GM13977 (cell line): ENCODE measurements at places on chromosomes 6 and 20.

DNA sequence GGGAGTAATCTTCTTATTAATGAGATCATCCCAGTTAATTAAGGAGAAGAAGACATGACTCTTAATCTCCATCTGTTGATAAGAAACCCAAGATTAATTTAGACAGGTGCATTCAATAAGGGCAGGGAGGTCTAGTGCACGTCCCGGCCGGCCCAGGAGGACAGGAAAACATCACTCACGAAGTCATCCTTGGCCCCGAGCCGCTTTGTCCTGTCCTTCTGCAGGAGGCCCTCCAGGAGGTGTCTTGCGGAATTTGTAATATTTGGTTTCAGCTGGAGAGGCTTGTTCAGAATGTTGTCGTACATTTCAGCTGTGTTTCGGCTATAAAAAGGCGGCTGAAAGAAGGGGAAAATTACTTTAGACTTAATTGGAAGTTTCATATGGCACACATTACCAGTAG is 118.4 kb upstream of the SLC2A12 start:
- DNase-seq: no peak

- DNase-seq: no peak
Measured at GRCh38 chr6:149043476-149044130, 273.9 kb upstream of the TAB2 start.

- DNase-seq: no peak
Measured at GRCh38 chr6:85569323-85569722, 24.3 kb downstream of the SNX14 start.

- DNase-seq: peak; percentile 70
Measured at GRCh38 chr6:28474441-28475219, 31.3 kb upstream of the ZSCAN23 start.

- no peak for DNase-seq
Measured at GRCh38 chr6:130547723-130548122, 181.9 kb downstream of the TMEM200A start.

DNA sequence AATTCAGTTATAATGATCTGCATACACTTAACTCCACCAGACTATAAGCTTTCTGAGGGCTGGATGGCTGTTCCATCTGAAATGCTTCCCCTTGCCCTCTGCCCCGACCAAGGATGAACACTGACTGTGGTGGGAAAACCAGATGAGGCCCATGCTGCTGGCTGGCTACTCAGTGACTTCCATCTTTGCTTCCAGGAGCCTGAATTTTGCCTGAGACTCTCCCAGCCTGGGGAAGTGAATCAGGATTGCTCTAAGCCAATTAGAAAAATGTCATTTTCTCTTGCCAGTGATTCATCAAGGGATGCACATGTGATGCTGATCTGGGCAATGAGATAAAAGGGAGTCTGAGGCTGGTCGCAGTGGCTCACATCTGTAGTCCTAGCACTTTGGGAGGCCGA is 1.7 kb upstream of the TOMM34 start:
- no peak for DNase-seq

DNA sequence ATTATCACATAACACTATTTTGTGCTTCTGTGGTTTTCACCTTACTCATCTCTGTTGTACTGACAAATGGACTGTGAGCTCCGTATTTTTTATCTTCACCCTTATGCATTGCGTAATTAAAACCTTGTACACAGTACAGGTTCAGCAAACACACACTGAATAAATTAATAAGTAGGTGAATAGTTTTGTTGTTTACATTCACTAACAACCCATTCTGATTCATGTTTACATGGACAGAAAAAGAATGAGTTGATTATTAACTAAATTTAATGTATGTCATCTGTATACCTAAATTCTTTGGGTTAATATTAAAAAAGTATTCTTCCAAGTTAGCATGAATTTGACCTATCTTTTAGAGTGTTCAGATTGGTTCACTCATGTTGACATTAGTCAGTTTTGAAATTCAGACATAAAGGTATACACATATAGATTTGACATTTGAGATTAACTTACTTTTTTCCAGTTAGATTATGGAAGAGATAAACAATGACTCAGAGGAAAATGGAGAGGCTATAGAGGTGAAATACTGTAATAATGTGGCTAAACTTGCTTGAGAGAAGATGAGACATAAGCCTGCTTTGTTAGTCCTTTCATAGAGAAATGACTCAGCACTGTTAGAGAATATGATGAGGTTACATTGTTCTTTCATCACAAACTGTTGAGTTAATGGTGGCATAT is 541.7 kb upstream of the FLRT3 start:
- DNase-seq: peak; percentile 5

GRCh38 chr6:141830530-141830929 is 302.2 kb upstream of the GJE1 start:
- no peak for DNase-seq

- DNase-seq: peak; percentile 62
Measured at GRCh38 chr6:33118525-33119123, 42.8 kb downstream of the HLA-DPB1 start.
